Uterus (tissue), 4 donors: ENCODE measurements at places on chromosomes 7 and 10. TPM values are rescaled to one million over a fixed set of nuclear protein-coding genes. Genes with fewer than 3 reads are reported as not detected.
A peak's percentile ranks its signal among the peaks of the same experiment; 100 is the strongest.

GRCh38 chr7:152571068-152571467 lies 104.9 kb downstream of the XRCC2 start:
- DNase-seq, result no peak

DNA sequence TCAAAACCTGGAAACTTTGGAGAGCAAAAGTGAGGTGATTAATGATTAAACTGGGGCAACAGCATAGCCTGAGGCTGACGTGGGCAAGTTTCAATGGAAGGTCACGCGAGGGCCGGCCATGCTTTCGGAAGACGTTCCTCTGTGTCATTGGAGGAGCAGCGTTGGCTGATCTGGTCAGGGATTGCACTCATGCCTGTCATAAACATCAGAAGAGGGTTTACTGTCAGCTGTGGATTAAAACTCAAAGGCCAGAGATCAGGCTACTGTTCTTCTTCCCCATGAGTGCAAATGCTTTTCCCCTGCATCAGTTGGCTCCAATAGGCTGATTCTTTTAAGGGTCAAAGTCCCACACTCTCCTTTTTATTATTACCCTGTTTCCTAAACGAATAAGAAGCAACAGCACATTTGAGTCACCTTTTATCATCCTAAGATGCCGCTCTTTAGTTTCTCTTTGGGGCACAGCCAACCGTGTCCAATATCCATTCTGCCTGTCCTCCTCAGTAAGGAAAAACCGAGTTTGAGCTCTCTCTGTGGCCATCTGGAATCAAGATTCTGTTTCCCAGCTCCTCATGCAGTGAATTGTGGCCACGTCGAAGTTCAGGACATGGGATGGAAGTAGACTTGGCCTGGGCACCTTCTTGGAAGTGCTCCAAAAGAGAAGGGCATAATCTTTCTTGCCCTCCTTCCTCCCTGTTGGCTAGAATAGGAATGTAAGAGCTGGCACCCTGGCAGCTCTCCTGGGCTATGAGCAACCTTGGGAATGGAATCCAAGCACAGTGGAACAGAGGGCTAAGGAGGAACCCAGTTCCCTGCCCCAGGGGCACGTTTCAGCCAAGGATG lies 62.5 kb upstream of the INSIG1 start:
- DNase-seq, result no peak

DNA sequence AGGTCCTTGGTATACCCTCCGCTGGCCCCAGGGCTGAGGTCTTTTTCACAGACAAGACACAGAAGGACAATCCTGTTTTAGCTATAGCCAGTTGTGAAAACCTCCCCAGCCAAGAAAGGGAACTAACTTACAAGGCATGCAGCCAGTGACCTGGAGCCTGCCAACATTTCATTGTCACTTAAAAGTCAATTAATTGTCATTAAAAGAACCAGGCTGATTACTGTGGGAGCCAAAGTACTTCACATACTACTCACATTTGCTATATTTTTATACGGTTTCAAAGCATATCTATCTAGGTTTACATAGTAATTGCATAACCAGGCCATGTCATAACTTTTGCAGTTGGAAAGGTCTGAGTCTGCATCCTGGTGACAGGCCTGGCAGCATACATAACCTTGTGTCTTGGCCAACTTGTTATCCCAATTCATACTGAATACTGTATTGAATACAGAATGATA lies 31.1 kb downstream of the NRBF2 start:
- DNase-seq, result no peak

- DNase-seq, result no peak
Measured at GRCh38 chr7:95974108-95974507, 201.8 kb downstream of the DYNC1I1 start.

- no peak for DNase-seq
Measured at GRCh38 chr10:90960355-90960814, 39.5 kb upstream of the ANKRD1 start.

DNA sequence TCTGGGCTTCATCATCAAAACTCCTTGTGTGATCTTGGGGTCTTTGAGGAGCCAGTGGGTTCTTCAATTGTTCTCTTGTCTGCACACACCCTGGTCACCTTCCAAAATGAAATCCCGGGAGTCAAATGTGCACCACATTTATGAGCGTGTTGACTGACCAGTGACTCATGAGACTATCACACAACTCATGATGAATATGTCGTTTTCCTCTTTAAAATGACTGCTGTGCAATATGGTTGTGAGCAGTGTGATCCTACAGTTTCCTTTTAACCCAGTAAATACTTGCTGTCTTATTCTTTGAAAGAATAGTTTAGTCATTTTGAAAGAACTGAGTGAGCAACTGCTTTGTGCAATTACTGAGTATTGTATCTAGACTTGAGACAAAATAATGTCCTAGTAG lies 149.2 kb downstream of the DYNC1I1 start:
- no peak for DNase-seq

- DNase-seq, result no peak
Measured at GRCh38 chr10:32266979-32267378, 80.0 kb downstream of the EPC1 start.

DNA sequence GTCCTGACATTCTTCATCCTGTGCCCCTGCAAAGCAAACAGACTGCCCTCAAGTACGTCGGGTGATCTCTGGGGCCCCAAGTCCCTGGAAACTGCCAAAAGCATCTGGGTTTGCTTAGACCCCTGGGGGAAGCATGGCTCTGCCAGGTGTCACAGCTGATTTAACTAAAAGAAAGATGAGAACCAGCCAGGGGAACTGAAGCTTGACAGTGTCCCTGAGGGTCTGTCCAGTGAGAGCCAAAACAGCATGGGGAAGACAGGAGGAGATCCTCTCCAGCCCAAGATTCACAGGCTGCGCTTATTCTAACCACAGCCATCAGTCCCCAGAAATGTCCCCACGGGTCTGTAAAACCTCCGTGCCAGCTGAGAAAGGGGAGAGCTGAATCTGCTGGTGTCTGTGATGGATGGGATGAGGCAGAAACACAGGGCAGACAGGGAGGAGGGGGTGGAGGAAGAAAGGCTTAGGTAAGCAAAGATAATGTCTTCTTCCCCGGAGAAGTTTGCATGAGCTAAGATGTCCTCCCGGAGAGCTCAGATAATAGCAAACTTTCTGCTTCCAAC lies 21.3 kb downstream of the CCDC3 start:
- DNase-seq, result no peak

DNA sequence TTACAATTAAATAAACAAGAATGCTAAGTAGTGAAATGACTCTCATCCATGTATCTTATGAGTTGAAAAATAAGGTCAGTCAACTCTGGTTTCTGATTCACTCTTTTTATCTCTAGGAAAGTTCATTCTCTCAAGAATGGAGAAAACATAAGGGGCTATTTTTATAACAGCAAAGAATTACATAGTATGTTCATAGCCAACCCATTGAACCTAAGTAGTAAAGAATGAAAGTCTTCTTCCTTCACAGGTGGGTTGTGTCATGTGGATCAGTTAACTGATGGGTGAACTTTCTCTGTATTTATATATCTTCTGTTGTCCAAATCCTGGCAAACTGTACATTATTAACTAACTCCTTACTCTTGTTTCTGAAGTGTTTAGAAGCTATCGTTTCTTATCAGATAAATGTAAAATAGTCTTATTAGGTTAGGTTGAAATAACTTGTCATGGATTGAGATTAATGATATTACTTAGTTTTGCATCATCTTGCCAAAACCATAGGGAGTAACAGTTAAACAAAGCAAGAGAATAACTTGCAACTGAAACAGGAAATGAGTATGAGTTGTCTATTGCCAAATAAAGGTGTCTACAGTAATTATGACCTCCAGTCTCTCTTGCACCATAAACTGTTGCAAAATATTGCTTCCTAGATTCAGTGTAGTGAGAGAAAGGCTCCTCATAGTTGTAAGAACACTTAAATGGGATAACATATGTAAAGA lies 86.8 kb downstream of the ANKRD7 start:
- no peak for DNase-seq

DNA sequence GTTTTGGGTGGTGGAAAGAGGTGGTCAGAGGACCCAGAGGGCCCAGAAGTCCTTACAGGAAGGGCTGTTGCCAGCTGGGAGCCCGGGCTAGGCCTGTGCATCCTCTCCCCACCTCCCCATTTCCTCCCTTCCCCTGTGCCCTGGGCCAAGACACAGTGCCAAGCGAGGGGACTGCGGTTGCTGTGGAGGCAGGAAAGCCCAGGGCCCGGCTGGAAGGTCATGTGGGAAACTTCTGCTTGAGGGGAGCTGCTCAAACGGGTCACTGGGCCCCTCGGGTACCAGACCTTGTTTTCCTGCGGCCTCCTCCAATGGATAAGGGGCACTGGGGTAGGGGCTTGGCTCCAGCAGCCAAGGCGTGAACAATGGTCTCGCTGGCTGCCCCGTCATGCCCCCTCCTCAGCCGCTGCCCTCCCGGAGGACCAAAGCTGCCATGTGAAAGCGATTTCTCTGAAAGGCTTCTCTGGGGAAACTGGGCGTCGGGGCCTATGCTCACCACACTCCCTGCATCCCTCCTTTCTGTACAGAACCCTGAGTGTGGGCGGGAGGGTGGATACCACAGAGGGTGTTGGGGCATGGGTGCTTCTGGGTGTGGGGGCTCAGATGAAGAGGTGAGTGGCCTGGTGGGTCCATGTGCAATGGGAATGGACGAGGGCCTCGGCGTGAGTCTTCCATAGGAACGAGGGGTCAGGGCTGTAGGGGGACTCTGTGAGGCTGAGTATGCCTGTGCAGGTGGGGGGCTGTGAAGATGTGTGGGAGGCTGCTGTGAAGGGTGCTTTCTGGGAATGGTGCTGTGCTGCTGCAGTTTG lies 135.3 kb downstream of the PTPN20 start:
- DNase-seq, result peak; percentile 6

The GRID2IP gene
- 0.21 TPM for total RNA-seq

The TSPAN12 gene
- total RNA-seq, result 14.1 TPM

The CYP2W1 gene
- not detected for total RNA-seq

The PRDX3 gene
- total RNA-seq, result 155 TPM

The GNB2 gene
- total RNA-seq, result 109 TPM

The AGBL3 gene
- 1.3 TPM for total RNA-seq

The ADD3 gene
- total RNA-seq, result 80.1 TPM
